ENCODE measurements at places on chromosomes 3 and 15.

DNA sequence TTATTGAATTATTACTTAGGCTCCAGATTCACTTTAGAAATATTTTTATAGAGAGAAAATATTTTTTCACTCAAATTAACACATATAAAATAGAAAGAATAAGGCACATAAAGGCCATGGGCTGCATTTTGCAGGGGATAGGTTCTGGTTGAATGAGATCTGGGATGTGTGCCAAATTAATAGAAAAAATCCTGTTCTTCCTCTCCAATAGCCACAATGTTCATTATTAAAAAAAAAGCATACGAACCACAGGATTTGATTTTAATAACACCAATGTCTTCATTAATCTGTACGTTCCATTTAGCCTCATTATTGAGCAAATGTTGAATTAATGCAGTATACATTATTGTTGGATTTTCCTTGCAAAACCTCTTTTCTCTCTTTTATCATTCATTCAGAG, 622.8 kb upstream of the AGTR1 start:
- DNase-seq: no peak

- no peak for DNase-seq
These were observed 26.0 kb downstream of the SYNM start for GRCh38 chr15:99130765-99131440.

- DNase-seq: no peak
These were observed 1.0 kb downstream of the RASSF1 start for GRCh38 chr3:50339485-50340146.

DNA sequence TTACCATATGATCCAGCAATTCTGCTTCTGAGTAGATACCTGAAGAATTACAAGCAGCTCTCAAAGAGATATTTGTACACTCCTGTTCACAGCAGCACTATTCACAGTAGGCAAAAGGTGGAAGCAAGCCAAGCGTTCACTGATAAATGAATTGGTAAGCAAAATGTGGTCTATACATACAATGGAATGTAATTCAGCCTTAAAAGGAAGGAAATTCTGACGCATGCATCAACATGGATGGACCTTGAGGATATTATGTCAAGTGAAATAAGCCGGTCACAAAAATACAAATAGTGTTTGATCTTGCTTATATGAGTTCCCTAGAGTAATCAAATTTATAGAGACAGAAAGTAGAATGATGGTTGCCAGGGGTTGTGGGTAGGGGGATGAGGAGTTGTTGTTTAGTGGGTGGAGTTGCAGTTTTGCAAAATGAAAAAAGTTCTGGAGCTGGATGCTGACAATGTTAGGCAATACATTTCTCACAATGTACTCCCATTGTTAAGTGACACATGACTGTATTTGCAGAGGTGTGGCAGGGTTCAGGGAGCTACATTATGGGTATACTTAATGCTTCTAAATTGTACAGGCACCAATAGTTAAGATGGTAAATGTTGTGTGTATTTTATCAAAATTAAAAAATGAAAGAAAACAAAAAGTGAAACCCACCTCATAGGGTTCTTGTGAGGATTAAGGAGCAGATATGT, 26.7 kb downstream of the SLC6A1 start:
- DNase-seq: no peak

GRCh38 chr15:74426404-74427281, 7.1 kb downstream of the SEMA7A start:
- DNase-seq: no peak

DNA sequence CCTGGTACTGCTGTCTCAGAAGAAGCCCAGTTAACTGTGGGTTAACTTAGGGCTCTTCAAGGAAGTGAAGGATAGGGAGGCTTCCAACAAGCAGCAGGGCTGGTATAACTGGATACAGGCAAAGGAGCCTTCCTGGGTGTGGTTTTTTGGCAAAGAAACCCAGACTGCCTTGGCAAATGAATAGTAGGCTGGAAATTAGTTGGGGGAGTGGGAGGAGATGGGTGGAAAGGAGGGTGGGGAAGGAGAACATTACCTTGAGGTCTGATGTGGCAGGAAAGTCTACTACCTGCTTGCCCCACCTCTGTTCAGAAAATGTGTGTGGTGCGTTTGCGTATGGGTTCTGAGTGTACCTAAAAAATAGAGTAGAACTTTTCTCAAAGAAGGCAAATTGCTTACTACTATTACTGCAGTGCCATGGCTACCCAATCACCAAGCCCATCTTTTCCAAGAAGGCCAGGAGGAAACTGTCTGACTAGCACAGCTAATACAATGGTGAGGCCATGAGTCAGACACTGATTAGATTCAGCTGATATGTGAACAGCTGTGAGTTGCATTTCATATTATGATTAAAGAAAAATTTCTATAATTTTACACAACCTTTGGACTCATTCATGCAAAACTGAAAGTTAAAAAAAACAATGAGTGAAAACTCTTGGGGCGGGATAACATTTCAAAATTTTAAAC, 55.2 kb downstream of the SPTSSB start:
- DNase-seq: peak; percentile 66

- DNase-seq: peak; percentile 49
These were observed 97.3 kb downstream of the AKAP13 start for GRCh38 chr15:85477730-85478129.

- DNase-seq: no peak
These were observed 130.4 kb upstream of the FOXB1 start for GRCh38 chr15:59873644-59874272.

GRCh38 chr15:51830276-51830806, 888 bp downstream of the TMOD3 start:
- DNase-seq: no peak

DNA sequence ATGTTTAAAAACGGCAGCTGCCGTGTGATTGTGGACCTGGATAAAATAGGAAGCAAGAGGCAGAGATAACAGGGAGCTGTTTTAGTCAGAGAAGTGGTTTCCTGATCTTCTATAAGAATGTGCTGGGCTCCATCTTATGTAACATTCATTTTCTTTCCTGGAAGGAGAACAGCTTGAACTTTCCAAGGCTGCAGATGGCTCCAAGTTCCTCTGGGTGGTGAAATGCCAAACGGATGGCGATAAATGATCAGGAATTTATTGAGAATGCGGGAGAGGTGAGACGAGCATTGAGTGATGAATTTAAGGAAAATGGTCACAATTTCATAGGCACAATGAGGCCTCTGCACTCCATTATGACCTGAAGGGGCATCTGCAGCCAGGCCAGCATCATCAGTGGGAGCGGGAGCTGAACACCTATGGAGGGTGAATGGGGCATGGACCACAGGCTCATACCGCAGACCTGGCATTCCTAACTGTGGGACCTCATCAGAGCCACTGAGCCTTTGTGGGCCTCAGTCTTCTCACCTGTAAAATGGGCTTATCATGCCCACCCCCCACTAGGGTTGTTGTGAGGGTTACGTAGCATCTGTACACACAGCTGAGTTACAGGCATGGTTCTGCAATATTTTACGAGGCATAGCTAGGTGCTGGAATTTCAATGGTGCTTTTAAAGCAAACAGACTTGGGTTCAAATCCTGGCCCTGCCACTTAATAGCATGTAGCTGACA, 17.1 kb downstream of the MGLL start:
- DNase-seq: no peak

- DNase-seq: no peak
These were observed 34.4 kb downstream of the PRKCI start for GRCh38 chr3:170256597-170256996.

DNA sequence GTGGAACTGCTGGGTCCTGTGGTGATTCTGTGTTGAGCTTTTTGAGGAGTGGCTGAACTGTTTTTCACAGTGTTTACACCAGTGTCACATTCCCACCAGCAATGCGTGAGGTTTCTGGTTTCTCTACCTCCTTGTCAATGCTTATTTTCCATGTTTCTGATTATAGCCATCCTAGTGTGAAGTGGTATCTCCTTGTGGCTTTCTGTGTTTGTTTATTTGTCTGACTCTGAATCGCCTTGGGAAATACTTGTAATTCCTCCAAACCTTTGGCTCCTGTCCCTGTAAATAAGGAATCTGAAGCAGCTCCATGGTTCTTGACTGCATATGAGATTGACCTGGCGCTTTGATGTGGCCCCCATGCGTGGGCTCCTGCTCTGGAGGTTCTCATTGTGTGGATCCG, 20.6 kb downstream of the FAN1 start:
- no peak for DNase-seq

- peak; percentile 45 for DNase-seq
These were observed 70.6 kb downstream of the ACAP2 start for GRCh38 chr3:195372220-195372619.

GRCh38 chr3:112308151-112308911, 14.3 kb upstream of the SLC9C1 start:
- DNase-seq: peak; percentile 27

DNA sequence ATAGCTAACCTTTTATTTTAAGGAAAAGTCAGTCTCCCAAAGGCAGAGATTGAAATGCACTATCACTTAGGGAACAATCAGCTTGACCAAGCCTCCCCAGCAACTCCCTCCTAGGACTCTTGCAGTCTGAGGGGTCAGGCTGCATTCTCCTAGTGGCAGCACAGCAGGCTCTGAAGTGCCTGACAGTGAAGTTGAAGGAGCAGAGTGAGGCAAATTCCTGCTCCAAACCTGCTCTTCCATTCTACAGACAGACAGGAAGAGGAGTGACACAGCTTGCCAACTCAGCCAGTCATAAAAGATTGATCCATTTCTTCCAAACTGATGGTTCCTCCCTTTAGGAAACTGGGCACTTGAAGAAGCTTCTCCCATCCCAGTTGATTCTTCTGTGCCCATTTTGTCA, 43.9 kb upstream of the SMAD3 start:
- no peak for DNase-seq

- DNase-seq: no peak
These were observed 12.6 kb downstream of the CCR5 start for GRCh38 chr3:46383211-46383950.

DNA sequence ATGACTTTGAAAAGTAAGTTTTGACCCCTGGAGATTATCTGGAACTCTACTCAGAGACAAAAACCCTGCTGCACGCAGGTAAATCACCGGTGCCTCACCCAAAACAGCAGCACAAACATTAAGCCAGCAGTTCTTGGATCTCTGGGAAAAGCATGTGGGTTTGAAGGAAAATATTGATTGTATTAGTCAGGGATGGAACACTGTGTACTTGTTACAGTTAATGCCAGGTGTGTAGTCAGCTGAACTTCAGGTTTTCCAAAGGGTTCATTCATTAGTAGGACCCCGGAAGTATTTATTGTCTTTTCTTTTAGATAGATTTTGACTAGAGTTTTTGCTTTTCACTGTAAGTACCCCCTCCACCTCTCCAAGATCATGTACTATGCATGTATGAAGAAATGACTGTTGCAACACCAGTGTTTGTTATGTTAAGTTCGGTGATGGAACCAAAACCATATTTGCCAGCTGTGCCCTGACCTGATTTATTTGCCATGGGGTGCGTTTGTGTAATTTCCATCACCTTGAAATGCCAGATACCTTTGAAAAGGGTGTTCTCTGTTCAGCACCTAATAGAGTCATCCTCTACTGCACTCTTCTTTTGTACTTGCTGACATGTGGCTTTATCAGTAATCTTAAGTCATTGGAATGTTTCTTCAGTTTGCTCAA, 14.5 kb downstream of the ARHGEF26 start:
- no peak for DNase-seq

GRCh38 chr3:43957553-43957952, 266.8 kb downstream of the ABHD5 start:
- DNase-seq: no peak

GRCh38 chr3:53939813-53940212, 48.2 kb upstream of the SELENOK start:
- no peak for DNase-seq

- DNase-seq: no peak
These were observed 168.0 kb upstream of the CTDSPL start for GRCh38 chr3:37693511-37694283.

GRCh38 chr15:53000409-53000808, 210.3 kb upstream of the ONECUT1 start:
- no peak for DNase-seq

- DNase-seq: no peak
These were observed 50.4 kb upstream of the CASR start for GRCh38 chr3:122132949-122133540.

DNA sequence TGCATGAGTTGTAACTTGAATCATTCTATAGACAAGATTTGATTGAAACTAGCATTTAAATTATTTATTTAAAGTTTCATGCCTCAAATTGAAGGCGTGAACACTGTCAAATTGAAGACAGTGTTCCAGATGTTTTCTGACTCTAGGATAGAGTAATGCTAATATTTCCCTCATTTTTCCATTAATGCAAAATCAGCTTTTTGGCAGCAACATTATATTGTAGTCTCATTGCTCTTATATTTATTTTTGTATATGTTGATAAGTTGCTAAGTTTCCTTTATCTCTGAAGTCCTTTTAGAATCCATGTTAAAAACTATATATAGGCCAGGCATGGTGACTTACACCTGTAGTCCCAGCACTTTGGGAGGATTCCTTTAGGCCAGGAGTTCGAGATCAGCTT, 4.8 kb downstream of the FANCI start:
- DNase-seq: no peak

DNA sequence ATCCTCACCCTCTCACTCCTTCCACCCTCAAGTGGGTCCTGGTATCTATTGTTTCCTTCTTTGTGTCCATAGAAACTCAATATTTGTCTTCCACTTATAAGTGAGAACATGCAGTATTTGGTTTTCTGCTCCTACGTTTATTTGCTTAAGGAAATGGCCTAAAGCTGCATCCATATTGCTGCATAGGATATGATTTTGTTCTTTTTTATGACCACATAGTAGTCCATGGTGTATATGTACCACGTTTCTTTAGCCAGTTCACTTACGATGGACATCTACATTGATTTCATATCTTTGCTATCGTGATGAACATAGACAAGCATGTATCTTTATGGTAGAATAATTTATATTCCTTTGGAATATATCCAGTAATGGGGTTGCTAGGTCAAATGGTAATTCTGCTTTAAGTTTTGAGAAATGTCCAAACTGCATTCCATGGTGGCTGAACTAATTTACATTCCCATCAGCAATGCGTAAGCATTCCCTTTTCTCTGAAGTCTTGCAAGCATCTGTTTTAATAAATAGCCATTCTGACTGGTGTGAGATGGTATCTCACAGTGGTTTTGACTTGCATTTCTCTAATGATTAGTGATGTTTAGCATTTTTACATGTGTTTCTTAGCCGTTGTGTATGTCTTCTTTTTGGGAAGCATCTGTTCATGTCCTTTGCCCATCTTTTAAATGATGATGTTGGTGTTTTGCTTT, 650.2 kb downstream of the ZNF385D start:
- no peak for DNase-seq

DNA sequence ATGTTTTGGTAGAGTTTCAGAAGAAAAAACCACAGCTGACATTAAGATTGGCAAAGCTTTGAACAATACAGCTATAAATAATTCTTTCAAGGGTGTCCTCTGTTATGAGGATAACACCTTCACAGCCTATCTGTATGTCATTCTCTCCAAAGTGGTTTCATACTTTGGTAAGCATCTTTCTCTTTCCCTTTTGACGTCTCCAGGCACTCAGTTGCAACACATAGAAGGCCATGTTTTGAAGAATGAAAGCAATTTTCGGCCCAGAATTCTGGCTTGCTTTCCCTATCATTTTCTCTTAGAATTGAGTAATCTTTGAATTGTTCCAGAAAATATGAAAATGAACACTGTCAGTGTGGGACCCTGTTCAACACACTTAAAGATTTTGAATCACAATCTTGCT, 200.0 kb upstream of the CBLB start:
- DNase-seq: no peak

All from epithelial cell of prostate (primary cell).